ENCODE measurements at places on chromosomes 11 and 22. TPM values are rescaled to one million over a fixed set of nuclear protein-coding genes. Genes with fewer than 3 reads are reported as not detected.
A peak's percentile ranks its signal among the peaks of the same experiment; 100 is the strongest.

The HTR3A gene
- total RNA-seq: not detected

The OR51I1 gene
- not detected for total RNA-seq

DNA sequence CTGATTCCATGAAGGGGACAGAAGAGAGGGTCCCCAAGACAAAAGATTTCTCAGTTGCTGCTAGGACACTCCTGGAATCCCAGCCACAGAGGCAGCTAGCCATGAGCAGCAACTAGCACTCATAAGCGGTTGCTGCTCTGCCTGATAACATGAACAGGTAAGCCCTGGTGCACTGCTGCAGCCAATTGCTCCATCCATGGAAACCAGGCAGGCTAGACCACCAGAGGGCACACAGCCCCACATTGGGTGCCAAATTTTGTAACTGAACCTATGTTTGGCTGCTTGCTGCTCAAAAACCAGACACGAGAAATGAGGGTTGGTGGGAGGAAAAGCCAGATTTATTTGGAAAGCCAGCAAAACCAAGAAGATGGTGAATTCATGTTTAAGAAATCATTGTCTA is 21.9 kb upstream of the QSER1 start:
- DNase-seq: peak; percentile 11
- H3K27me3 ChIP-seq: peaks cover 20% of the 10 kb centered on the region
- H3K36me3 ChIP-seq: no peaks in the 10 kb centered on the region
- H3K4me1 ChIP-seq: no peaks in the 10 kb centered on the region
- H3K27ac ChIP-seq: no peak overlapping the region

- H3K4me1 ChIP-seq: peaks cover 2% of the 10 kb centered on the region
- H3K27ac ChIP-seq: peak overlapping the region; percentile 38
- no peaks in the 10 kb centered on the region for H3K36me3 ChIP-seq
- no peak for DNase-seq
- H3K27me3 ChIP-seq: no peaks in the 10 kb centered on the region
- H3K4me3 ChIP-seq: no peak overlapping the region
Observed at GRCh38 chr11:128180441-128181087, 406.8 kb downstream of the ETS1 start.

DNA sequence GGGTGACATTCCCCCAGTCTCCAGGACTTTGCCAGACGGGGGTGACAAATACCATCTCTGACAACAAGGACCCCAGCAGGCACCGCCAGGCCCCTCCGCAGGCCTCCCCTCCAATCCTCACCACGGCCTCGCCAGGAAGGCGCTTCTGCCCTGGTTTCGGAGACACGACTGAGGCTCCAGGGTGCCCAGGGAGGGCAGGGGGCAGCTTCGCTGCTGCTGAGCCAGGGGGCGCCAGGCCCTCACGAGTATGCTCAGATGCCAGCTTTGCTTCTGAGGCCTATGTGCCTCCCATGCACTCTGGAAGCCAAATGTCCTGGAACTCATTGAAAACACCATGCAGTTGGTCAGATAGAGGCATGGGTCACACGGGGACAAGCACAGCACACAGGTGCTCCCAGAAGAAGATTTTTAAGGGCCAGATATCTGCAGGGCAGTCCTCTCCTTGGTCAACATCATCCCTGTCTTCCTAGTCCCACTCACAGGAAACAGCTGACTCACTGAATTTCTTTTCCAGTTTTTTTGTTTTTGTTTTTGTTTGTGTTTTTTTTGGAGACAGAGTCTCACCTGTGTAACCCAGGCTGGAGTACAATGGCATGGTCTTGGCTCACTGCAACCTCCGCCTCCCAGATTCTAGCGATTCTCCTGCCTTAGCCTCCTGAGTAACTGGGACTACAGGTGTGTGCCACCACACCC is 19.9 kb downstream of the BID start:
- no peaks in the 10 kb centered on the region for H3K27me3 ChIP-seq
- H3K27ac ChIP-seq: no peak overlapping the region
- peak; percentile 32 for DNase-seq
- no peaks in the 10 kb centered on the region for H3K4me1 ChIP-seq
- H3K36me3 ChIP-seq: no peaks in the 10 kb centered on the region

- H3K27me3 ChIP-seq: peaks cover 13% of the 10 kb centered on the region
- DNase-seq: no peak
- no peak overlapping the region for H3K27ac ChIP-seq
- H3K36me3 ChIP-seq: no peaks in the 10 kb centered on the region
- H3K4me1 ChIP-seq: no peaks in the 10 kb centered on the region
- no peak overlapping the region for H3K4me3 ChIP-seq
Observed at GRCh38 chr11:92964471-92964870, 5.0 kb upstream of the MTNR1B start.

GRCh38 chr22:27474711-27475547 is 326.6 kb downstream of the MN1 start:
- no peak overlapping the region for H3K27ac ChIP-seq
- H3K36me3 ChIP-seq: no peaks in the 10 kb centered on the region
- H3K4me3 ChIP-seq: no peak overlapping the region
- no peak for DNase-seq
- no peaks in the 10 kb centered on the region for H3K4me1 ChIP-seq

DNA sequence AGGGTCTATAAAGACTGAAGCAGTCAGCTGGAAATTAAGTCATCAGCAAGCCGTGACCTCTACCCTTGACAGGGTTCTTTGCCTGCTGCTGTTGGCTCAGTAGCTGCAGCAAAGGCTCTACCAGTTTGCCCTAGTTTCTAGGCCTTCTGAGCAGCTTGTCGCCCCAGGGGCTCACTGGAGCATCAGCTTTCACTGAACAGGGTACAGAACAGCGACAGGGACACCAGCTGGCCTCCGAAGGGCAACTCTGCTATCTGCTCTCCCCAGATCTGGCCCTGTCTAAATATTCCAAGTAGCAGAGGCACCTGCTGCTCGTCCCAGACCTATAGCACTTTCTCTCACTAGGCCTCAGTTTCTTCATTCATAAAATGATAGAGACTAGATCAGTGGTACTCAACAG is 42.4 kb downstream of the SMCO4 start:
- no peak for DNase-seq
- H3K27ac ChIP-seq: no peak overlapping the region
- H3K36me3 ChIP-seq: peaks cover 13% of the 10 kb centered on the region
- no peaks in the 10 kb centered on the region for H3K27me3 ChIP-seq

DNA sequence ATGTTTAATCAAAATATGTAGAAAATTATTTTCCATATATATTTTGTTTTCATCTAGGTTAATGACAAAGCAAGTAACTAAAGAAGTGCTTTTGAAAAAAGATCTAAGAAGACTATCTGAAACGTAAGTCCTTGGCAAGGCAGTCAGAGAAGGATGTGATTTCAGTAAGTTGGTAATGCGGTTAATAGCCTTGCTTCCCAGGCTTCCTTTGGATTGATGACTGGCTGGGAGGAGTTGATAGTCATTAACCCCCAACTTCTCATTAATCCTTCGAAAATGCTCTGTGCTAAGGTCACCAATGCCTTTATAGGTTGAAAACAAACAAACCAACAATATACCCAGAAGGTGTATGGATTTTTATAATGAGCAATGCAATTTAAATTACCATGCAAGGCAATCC is 1326.5 kb downstream of the LRRC4C start:
- no peak for DNase-seq
- H3K4me3 ChIP-seq: no peak overlapping the region
- no peaks in the 10 kb centered on the region for H3K27me3 ChIP-seq
- no peaks in the 10 kb centered on the region for H3K36me3 ChIP-seq
- no peak overlapping the region for H3K27ac ChIP-seq
- no peaks in the 10 kb centered on the region for H3K4me1 ChIP-seq

DNA sequence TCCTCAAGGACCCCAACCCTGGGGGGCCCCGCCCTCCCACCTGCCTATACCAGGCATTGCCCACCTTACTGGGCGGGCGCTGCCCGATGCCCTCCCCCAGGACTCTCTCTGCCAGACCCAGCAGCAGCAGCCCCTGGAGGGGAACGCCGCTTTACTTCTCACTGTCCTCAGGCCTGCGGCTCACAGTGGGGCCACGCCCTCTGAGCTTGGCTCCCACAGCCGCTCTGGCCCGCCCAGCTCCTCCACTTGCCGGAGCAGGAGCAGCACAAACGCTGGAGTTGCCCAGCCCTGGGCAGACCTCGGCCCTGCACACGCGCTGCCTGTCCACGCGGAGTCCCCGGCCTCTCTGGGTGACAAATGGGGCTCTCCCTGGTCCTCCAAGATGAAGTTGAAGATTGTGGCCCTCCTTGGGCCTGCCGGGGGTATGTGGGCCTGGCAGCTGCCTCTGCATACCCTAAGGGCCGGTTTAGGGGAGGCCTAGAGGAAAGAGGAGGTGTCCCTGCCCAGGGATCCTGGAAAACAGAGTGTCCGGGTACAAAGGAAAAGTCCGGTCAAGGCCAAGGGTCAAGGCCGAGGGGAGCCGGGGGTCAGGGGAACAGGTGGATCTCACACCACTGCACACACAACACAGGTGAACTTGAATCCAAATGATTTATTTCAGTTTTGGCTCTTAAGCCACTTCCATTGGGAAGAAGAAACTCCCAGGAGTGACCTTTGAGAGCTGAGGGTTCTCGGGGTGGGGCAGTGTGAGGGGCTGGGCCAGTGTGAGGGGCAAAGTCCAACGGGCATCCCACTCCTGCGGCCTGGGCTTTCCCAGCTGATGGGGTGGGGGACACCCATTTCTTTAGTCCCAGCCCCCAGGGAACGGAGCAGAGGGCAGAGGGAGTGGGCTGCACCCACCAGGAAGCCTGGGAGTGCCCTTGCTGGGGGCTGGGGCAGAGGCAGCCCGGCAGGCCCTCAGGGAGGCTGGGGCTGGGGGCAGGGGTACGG is 674 bp upstream of the BAIAP2L2 start:
- peaks cover 2% of the 10 kb centered on the region for H3K4me1 ChIP-seq
- peaks cover 1% of the 10 kb centered on the region for H3K36me3 ChIP-seq
- DNase-seq: no peak
- no peak overlapping the region for H3K4me3 ChIP-seq

- H3K27ac ChIP-seq: no peak overlapping the region
- H3K36me3 ChIP-seq: no peaks in the 10 kb centered on the region
- no peak overlapping the region for H3K4me3 ChIP-seq
- H3K4me1 ChIP-seq: no peaks in the 10 kb centered on the region
Observed at GRCh38 chr11:40338739-40339138, 1120.7 kb downstream of the LRRC4C start.

- H3K4me1 ChIP-seq: no peaks in the 10 kb centered on the region
- DNase-seq: no peak
- no peaks in the 10 kb centered on the region for H3K27me3 ChIP-seq
Observed at GRCh38 chr22:33300165-33300564, 242.0 kb upstream of the SYN3 start.

The FGF4 gene
- not detected for total RNA-seq

GRCh38 chr11:127003260-127003981 is 2.9 kb upstream of the KIRREL3 start:
- H3K27me3 ChIP-seq: peaks cover 13% of the 10 kb centered on the region
- no peak overlapping the region for H3K4me3 ChIP-seq
- DNase-seq: no peak
- no peak overlapping the region for H3K27ac ChIP-seq
- no peaks in the 10 kb centered on the region for H3K36me3 ChIP-seq
- no peaks in the 10 kb centered on the region for H3K4me1 ChIP-seq

The AGBL2 gene
- 4.9 TPM for total RNA-seq

DNA sequence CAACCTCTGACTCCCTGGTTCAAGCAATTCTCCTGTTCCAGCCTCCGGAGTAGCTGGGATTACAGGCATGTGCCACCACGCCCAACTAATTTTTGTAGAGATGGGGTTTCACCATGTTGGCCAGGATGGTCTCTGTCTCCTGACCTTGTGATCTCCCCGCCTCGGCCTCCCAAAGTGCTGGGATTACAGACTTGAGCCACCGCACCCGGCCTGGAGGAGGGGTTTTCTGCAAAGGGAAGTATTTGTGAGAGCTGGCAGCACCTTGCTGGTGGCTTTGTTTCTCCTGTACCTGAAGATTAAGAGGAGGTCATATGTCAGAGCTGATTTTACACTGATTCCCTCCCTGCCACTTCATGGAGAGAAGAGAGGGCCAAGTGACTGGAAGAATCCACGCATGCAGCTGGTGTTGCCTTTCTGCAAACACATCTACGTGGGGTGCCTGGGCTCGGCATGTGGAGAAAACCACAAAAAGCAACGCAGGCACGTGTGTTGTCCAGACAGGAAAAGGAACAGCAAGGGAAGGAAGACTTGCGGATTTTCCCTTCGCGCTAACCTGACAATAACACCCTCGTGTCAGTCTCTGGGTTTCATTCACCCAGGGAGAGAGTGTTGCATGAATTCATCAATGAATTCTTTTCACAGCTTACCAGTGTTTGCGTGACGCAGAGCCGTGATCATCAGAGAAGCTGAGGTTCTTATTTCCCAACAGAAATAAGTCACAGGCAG is 61.9 kb downstream of the TSPAN18 start:
- H3K27me3 ChIP-seq: no peaks in the 10 kb centered on the region
- no peaks in the 10 kb centered on the region for H3K36me3 ChIP-seq
- H3K4me3 ChIP-seq: no peak overlapping the region
- H3K27ac ChIP-seq: no peak overlapping the region

GRCh38 chr11:10579700-10580099 is 11.2 kb upstream of the LYVE1 start:
- H3K4me3 ChIP-seq: no peak overlapping the region
- H3K27ac ChIP-seq: no peak overlapping the region
- H3K4me1 ChIP-seq: peaks cover 2% of the 10 kb centered on the region
- H3K27me3 ChIP-seq: peaks cover 13% of the 10 kb centered on the region

- H3K27me3 ChIP-seq: peaks cover 50% of the 10 kb centered on the region
- peaks cover 19% of the 10 kb centered on the region for H3K4me1 ChIP-seq
- H3K27ac ChIP-seq: peak overlapping the region; percentile 77
- peak overlapping the region; percentile 73 for H3K4me3 ChIP-seq
Observed at GRCh38 chr11:76782531-76783293, 444 bp upstream of the TSKU start.

The RIMBP3B gene
- 1.1 TPM for total RNA-seq

The OR51E1 gene
- total RNA-seq: not detected

The PRODH gene
- total RNA-seq: 0.25 TPM

- no peak for DNase-seq
- H3K27me3 ChIP-seq: no peaks in the 10 kb centered on the region
- no peak overlapping the region for H3K27ac ChIP-seq
- H3K36me3 ChIP-seq: no peaks in the 10 kb centered on the region
- no peaks in the 10 kb centered on the region for H3K4me1 ChIP-seq
Observed at GRCh38 chr22:19996694-19997384, 19.8 kb downstream of the ARVCF start.

DNA sequence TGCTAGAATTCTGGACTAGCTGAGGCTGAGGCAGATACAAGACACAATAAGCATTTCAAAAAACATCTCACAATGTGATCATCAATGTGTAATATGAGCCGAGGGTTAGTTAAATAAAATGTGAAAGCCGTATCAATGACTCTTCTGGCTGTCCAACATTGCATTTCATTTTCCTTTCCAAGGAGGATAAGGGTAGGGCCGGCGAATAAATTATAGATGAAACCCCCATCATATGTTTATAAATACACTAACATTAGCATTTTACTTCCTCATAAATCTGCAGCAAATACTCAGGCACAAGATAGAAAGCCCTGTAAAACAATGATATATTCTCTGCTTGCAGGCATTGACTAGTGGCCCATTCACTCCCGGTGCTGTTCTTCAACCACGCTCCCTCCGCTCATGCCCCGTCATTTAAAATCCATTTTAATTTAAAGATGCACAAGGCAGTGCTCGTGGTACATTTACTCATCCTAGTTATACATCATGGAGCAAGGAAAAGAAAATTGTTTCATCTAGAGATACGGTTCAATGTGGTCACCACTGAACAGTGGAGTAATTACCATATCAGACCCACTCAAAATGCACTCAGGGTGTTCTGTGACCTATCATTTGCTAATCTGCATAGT is 59.9 kb upstream of the RCN1 start:
- H3K4me1 ChIP-seq: no peaks in the 10 kb centered on the region
- H3K27ac ChIP-seq: no peak overlapping the region
- no peak for DNase-seq
- no peak overlapping the region for H3K4me3 ChIP-seq

The KCNK4 gene
- not detected for total RNA-seq

The LGR4 gene
- 0.29 TPM for total RNA-seq

Data from activated CD4-positive, alpha-beta T cell treated with anti-CD3 and anti-CD28 coated beads, Interleukin-2, amount 10 ng/mL, durations not matched to agents 7 days and 5 days (primary cell).